Kidney (tissue), 22 donors: ENCODE measurements at places on chromosomes 4 and X. TPM values are rescaled to one million over a fixed set of nuclear protein-coding genes. Genes with fewer than 3 reads are reported as not detected.

The WDR17 gene
- polyA plus RNA-seq: 1.4 TPM

The USP17L11 gene
- not detected for polyA plus RNA-seq

The PABPC1L2B gene
- polyA plus RNA-seq: not detected

The PRAF2 gene
- polyA plus RNA-seq: 47.9 TPM

The FHIP1A gene
- 0.80 TPM for polyA plus RNA-seq

The PRMT9 gene
- polyA plus RNA-seq: 7.6 TPM

The NALF2 gene
- polyA plus RNA-seq: 1.9 TPM

The NPY2R gene
- polyA plus RNA-seq: not detected

- no peak for DNase-seq
Measured at GRCh38 chrX:48940404-48940955, 16.9 kb downstream of the OTUD5 start.

DNA sequence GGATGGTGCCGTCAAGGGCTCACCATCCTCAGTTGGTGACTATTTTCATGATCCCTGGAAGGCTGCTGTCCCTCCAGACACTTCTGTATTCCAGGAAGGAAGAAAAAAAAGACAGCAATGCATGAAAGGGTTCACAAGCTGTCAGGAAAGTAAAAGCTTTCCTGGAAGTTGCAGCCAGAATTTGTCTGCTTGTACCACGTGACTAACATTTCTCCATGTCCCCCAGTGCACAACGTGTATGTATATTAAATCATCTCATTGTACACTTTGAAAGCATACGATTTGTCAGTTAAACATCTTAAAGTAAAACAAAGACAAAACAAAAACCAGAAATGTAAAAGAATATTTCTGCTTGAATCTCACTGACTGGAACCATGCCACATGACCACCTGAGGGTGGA lies 127.4 kb upstream of the CLNK start:
- DNase-seq: peak; percentile 21

DNA sequence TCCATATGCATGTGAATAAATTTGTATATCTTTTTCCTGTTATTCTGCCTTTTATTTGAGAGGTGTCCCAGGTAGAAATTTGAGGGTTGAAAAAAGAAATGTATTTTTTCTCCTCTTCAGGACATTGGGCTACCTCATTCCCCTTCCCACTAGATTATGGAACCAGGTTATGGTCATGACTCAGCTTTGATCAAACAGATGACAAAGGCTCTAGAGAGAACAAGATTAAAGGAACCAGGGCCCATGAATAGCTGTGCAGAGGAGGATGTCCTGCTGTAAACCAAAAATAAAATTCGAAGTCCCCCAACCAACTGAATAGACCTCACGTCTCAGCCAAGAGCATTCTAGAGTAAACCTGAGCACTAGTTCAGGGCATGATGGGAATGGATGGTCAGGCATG lies 313.2 kb downstream of the RAPGEF2 start:
- DNase-seq: no peak

DNA sequence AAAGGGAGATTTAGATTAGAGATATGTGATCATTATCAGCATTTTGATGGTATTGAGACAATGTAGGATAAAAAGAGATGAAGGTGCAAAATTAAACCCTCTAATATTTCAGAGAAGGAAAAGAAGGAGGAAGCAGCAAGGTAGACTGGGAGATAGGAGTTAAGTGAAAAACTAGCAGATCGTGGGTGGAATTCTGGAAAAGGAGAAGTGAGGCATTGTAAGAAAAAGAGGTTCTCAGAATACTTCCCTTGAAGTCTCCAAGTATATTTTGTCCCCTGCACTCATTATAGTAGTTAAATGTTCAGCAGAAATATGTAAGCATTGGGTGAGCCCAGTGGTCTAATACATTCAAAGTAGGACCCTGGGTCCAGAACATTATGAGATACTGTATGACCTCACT lies 30.3 kb downstream of the COPS4 start:
- no peak for DNase-seq

DNA sequence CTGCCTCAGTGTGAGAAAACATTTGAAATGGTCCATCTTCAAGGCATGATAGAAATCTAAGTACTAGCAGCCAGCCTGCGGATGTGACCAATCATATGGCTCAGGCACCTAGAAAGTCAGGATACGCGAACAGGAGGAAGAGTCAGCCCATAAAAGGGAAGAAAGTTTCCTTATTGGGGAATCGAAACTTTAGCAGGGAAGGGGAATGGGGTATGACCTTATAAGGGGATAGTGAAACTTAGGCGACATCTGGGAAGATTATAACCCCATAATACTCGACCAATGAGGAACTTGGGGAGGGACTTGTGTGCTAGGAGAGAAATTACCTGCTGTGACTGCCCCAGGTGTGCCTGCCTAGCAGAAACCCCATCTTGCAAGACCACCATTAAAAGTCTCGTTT lies 26.2 kb upstream of the PYURF start:
- DNase-seq: no peak

DNA sequence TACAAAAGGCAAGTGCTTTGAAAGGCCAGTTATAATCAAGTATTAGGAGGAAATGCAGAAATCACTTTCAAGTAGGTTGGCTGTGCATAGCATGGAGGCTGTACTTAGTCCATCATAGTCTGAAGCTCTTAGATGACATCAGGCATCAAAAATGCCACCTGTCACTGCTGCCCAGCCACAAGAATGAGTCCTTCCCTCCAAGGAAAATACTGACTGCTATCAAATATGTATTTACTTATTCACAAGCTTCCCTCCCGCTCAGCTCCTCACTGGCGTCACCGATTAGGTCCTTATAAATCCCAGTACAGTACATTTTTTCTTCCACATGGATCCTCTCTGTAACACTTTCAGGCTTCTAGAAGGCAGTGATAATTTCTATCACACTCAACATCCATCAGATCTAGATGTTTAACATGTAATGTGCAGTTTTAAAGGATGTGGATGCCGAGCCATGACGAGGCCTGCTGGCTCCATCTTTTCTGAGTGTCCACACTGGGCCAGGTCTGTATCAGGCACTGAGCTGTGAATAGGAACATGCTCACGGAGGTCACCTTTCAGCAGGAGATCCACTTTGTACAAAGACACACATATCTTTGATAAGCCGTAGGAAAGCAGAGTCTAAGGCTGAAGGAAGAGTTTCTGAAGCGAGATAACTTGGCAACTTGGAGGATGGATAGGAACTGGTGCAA lies 121.9 kb downstream of the PALLD start:
- DNase-seq: no peak

DNA sequence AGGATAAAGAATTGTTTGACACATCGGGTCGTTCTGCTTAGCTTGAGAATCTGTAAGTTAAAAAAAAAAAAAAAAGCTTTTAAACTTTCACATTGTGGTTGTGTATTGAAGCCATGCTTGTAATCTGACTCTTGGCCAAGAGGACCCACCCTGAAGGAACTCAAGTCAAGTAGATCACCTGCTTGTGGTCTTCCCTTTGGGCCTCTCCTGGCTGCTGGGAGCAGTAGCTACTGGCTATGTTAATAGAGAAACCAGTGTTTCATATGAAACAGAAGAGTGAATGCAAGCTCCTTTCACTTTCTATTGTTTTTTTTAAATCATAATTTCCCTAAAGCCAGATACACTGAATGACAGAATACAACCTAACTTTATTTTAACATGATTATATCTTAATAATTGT lies 402.4 kb upstream of the NDST4 start:
- no peak for DNase-seq

DNA sequence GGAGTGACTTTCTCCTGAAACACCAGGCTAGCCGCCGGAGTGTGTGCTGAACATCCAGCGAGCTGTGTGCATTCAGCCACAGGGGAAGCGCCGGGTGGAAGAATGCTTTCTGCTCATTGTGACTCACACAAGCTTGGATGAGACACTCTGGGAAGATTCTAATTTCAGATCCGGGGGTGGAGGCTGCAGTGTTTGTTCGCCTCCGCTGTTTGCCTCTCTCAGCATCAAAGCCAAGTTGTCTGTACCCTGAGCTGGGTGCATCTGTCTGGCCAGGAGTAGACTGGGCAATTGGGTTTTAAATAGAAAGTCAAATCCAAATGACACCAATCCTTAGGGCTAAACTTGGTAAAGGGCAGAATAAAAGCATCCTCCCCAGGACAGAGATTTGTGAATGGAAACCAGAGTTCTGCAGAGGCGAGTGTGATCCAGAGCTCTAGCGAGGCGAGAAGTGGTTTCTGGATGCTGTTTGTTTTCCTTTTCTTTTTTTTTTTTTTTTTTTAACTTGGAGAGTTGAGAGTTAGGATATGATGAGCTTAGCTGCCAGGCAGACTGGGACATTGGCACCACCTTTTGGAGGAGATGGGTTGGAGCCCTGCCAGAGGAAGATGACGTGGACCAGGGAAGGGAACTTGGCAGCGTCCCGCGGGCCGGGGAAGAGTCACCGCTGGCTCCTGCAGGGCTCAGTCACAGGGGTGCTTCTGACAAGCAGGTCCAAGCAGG lies 196.0 kb upstream of the PSAPL1 start:
- DNase-seq: no peak

DNA sequence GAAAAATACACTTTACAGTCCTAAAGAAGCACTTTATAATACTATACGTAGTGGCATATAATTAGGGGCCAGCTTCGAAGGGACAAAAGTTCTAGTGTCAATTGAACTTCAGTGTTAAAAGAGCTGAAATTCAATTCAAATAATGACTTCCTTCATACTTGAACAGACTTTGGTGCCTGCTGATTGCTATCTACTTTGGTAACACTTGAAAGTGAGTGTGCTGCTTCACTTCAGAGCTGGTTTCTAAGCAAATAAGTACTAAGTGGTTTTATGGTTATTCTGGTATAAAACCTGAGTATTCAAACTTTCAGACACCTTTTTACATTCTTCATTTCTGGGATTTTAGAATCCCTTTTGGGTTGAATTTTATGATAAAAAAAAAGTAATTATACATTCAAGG lies 107.0 kb downstream of the SLC4A4 start:
- no peak for DNase-seq

DNA sequence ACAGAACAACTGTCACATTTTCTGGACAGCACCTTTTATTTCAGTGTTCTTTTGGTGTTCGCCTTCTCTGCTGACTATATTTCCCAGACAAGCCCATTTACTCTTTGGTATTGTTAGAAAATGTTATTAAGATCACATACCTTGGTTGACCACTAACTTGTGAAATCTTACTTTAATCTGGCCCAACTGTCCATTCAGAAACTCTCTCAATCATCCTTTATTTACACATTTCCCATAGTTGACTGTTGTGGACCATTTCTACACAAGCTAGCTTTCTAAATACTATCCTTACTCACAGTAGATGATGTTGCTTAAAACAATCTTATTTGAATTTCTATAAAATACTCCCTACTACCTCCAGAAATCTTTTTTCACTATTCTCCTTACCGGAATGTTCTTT lies 64.7 kb downstream of the QRFPR start:
- no peak for DNase-seq

DNA sequence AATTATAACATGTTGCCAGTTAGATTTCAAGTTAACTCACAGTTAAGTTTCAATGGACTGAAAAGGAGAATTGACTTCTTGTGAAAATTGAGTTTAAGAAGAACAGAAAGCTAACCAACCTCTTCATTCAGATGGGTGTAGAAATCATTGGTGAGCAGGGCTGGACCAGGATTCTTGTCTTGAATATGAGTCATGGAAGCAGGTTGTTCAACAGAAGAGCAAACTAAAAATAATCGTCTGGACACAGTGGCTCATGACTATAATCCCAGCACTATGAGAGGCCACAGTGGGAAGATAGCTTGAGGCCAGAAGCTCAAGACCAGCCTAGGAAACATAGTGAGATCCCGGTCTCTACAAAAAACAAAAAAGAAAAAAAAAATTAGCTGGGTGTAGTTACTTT lies 98.2 kb downstream of the ARSJ start:
- DNase-seq: no peak

DNA sequence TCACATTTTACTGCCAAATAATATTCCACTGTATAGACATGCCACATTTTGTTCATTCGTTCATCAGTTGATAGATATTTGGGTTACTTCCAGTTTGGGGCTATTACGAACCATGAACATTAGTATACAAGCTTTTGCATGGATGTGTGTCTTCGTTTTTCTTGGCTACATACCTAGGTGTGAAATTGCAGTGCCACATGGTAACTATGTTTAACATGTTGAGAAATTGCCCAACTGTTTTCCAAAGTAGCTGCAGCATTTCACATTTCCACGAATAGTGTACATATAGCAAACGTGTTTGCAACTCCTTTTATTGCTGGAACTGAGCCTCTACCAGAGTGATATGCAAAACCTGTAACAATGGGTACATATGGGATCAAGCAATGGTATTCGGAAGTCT lies 221.5 kb downstream of the VEGFC start:
- no peak for DNase-seq

DNA sequence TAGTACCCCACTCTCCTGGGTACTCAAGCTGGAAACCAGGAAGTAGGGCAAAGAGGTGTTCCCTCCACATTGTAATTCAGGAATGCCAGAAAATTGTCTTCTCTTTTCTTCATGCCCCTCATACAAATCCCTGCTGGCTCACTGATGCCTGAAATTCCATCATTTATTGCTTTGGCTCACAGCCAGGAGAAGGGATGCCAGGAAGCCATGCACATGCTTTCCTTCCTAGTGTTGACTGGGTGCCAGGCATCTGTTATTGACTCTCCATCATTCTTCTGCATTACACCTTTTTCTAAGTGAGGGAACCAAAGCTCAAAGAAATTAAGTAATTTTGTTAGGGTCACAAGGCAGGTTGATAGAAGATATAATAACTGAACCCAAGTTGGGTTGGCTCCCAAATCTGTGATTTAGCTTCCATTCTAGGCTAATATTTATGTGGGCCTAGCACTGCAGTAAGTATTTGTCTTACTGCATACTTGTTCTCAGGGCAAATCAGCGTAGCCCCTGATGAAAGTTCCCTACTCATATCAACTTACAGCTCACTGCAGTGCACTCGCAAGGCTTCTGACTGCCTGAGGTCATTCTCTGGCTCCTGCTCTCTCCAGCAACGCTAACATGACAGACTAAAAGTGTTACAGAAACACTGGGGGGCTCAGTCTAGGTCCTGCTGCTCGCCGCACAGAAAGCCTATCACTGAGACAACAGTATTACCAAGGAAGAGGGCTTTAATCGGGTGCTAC lies 89.0 kb downstream of the TRAPPC11 start:
- peak; percentile 92 for DNase-seq

DNA sequence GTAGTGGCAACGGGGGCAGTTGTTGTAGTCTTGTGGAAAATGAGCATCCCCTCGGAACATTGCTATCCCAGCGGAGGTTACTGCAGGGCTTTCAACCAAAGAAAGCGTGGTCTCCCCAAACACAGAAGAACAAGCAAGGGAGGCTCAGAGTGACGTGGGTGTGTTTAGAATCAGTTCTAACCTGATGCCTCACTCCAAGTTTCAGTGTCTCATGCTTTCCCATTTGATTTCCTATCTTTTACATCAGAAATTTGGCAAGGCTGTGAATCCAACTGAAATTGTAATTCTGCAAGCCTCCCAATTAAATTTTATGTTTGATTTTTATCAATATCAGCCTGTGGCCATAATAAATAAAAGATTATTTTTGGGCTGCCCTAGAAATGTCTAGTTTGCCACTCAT lies 156.1 kb upstream of the LNX1 start:
- no peak for DNase-seq

DNA sequence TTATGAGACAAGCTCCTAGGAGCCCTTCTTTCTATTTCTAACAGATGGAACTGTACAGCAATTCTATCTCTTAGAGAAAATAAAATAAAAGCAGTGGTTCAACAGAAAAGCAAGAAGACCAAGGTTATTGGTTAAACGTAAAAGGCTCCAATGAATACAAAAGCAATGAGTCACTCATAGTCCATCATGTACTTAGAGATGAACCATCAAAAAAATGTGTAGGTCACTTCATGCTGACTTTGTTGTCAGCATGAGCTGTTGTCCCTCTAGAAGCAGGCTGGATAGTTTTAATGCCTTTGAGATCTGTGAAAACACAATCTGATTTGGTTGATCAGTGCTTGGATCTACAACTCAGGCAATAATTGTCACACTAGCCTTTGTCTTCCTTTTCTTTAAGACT lies 378.6 kb upstream of the ANXA10 start:
- no peak for DNase-seq
